ENCODE measurements at places on chromosomes 5 and 9. TPM values are rescaled to one million over a fixed set of nuclear protein-coding genes. Genes with fewer than 3 reads are reported as not detected.

- no peak for DNase-seq
Measured at GRCh38 chr9:110029429-110029955, 178.5 kb downstream of the C9orf152 start.

GRCh38 chr5:180808461-180809000, 5.9 kb upstream of the MGAT1 start:
- no peak for DNase-seq

DNA sequence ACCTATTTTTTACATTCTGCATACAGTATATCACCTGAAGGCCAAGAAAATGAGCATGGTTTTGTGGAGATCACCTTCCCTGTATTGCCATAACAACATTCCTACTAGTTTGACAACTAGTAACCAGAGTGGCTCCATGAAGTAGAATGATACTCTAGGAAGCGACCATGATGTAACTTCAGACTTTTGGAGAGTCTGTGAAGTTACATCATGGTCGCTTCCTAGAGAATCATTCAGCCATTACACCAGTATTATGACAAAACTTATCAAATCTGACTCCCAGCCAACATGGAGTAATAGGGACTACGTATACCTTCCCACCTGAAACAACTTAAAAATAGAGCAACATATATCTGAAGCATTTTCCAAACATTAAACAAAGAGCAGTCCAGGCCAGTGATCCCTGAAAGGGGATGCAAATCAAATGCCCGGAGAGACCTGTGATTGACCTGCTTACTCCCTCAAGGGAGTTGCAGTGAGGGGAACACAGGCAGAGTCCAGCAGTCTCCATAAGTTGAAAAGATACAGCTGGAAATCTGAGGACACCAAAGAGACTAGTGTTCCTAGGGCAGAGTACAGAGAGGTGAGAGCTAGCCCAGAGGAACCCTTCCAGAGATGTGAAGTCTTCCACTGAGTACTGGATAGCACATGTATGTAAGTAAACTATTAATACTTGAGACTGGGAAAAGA, 7.8 kb downstream of the ECM2 start:
- no peak for DNase-seq

- DNase-seq = no peak
Measured at GRCh38 chr9:125948887-125949596, 201.9 kb downstream of the PBX3 start.

The CARTPT gene
- not detected for total RNA-seq

The FNIP1 gene
- 34.9 TPM for total RNA-seq

The IFNA13 gene
- total RNA-seq = not detected

GRCh38 chr9:107620801-107621200, 131.2 kb upstream of the KLF4 start:
- DNase-seq = no peak

- no peak for DNase-seq
Measured at GRCh38 chr9:14344053-14344524, 30.1 kb upstream of the NFIB start.

DNA sequence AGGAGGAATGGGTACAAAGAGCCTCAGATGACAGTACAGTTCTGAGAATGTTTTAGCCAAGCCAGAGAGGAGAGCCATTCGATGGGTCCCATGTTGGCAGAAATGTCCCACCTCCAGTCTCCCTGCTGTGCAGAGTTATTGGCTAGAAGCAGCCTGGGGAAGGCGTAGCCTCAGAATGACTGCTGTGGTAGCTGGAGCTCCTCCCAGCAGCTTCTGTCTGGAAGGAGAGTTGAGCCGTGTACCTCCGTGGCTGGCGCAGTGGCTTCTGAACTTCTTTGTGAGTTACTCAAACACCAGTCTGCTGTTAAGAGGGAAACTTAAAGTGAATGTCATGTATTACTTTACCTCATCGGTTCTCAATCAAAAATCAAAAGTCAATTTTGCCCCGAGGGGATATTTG, 193.3 kb upstream of the SNX2 start:
- no peak for DNase-seq

GRCh38 chr5:133246376-133247150, 194.8 kb downstream of the HSPA4 start:
- no peak for DNase-seq

DNA sequence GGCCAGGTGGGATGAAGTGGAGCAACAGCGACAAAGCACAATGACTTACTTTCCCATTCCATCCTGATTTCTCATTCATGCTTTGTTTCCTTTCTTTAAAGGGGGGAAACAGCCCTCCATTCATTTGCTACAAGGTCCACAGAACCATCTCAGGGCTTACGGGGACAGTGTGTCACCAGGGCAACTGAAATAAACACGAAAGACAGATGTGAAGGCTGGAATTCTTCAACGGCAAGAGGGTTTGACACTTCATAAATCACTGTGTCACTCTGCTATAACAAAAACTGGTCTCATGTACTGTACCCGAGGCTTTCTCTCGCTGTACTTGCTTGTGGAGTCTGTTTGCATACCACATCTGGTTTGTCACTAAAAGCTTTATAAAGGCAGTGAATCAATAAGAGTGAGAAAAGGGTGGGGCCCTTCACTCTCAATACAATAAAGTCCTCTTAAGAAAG, 150.8 kb downstream of the EFNA5 start:
- DNase-seq = no peak

The SEMA5A gene
- total RNA-seq = 4.5 TPM

The SEC16A gene
- 82.9 TPM for total RNA-seq

DNA sequence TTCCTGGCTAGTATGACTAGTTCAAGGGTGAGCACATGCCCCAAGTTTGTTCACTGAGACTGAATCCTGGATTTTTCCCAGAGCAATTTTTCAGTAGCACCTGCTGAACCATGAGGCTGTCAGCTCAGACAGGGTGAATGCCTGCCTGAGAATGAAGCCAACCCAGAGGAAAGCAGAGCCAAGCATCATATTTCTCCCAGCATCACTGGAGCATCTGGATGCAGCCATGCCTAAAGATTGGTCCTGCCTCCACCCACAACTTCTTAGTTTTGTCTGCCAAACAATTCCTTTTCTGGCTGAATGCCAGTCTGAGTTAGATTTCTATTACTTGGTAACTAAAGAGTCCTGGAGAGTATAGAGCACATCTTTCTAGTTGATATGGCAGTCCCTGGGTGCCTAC, 343.6 kb downstream of the CSNK1G3 start:
- no peak for DNase-seq

Data from CD4-positive, alpha-beta memory T cell (primary cell).